ENCODE measurements at places on chromosomes 2 and 18.
A peak's percentile ranks its signal among the peaks of the same experiment; 100 is the strongest.

GRCh38 chr2:180846756-180847472, 133.5 kb upstream of the UBE2E3 start:
- no peak for DNase-seq

DNA sequence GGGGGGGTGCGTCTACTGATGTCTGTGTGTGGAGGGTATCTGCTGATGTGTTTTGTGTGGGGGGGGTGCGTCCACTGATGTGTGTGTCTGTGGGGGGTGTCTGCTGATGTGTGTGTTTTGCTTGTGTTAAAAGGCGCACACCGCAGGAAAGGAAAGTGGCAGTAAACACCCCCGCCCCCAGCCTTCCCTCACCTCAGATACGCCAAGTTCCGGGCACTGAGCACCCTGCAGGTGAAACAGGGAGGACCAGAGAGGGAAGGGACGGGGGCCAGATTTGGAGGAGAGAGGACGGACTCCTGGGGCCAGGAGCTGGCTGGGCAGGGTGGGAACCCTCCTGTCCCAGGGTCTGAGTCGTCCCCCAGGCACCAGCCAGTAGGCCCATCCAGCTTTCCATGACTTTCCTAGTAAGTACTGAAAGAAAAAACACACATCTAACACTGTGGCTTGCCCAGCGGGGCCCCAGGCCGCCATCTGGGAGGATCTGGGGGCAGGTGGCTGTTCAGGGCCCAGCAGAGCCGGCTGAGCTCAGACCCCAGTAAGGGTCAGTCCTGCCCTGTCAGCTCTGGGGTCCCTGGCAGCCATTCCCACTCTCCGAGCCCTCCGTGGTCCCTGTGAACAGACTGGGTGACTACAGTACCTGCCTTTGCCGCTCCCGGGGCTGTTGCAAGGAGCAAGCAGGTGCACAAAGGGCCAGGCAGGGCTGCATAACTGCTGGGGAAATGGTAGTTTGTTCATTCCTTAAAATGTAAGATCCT, 126.9 kb downstream of the NFATC1 start:
- DNase-seq, result peak; percentile 69

- DNase-seq, result no peak
These were observed 28.4 kb downstream of the CLIP4 start for GRCh38 chr2:29143657-29144056.

DNA sequence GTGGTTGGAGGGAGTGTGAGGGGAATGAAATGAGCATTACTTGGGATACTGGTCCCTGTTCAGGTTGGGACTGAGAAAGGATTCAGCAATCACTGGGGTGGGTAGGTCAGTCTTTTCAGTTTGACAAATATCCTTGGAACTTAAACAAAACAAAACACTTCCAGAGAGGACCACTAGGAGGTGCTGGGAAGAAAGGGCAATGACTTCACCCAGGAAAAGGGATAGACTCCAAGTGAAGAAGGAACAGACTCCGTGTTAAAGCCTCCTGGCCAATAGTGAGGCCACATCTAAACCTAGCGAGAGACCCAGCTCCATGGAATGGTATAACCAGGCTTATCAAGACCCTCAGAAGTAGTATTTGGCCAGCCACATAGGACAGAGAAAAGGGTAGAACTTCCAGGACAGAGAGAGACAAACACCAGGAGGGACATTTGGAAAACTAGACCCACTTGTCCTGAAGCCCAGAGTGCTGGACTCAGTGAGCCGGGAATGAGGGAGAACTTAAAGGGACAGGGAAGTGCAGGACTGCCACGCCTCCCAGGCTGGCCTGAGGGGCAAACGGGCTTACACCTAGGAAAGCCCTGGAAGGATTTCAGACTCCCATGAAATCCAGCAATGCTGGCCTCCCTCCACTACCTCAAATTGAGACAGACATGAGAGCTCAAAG, 19.6 kb upstream of the KCNG3 start:
- DNase-seq, result peak; percentile 30

GRCh38 chr2:40273734-40274182, 178.1 kb downstream of the SLC8A1 start:
- DNase-seq, result no peak

DNA sequence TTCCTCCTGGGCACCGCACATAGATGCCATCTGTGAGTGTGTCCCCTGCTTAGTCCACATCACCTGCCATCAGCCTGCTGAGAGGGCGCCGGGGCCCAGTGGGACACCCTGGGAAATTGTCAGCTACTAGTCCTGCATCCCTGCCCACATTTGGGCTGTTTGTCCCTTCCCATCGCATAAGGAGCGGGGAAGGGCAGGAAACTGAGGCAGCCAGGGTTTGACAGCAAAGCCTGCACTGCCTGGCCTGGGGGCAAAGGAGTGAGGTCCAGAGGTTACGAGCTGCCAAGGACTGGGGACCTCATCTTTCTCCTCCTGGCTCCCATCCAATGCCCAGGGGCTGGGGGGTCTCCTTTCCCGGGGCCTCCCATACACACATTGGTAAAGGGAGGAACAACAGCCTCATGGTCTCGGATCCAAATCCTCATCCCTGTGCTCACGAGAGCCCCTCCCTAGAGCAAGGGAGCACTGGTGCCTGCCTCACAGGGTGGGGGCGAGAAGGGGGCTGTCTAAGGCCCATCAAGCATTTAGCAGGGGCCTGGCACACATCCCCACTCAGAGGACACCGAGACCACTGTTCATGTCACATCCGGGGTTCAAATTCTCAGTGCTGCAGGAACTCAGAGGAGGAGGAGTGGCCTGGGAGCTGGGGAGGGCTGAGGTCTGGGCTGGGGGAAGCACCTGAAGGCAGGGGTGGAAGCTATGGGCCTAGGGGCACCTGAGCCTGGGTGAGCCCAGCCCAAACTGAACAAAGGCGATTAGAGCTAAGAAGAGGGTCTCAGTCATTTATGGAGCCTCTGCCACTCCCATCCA, 113.8 kb downstream of the SMAD7 start:
- DNase-seq, result no peak

DNA sequence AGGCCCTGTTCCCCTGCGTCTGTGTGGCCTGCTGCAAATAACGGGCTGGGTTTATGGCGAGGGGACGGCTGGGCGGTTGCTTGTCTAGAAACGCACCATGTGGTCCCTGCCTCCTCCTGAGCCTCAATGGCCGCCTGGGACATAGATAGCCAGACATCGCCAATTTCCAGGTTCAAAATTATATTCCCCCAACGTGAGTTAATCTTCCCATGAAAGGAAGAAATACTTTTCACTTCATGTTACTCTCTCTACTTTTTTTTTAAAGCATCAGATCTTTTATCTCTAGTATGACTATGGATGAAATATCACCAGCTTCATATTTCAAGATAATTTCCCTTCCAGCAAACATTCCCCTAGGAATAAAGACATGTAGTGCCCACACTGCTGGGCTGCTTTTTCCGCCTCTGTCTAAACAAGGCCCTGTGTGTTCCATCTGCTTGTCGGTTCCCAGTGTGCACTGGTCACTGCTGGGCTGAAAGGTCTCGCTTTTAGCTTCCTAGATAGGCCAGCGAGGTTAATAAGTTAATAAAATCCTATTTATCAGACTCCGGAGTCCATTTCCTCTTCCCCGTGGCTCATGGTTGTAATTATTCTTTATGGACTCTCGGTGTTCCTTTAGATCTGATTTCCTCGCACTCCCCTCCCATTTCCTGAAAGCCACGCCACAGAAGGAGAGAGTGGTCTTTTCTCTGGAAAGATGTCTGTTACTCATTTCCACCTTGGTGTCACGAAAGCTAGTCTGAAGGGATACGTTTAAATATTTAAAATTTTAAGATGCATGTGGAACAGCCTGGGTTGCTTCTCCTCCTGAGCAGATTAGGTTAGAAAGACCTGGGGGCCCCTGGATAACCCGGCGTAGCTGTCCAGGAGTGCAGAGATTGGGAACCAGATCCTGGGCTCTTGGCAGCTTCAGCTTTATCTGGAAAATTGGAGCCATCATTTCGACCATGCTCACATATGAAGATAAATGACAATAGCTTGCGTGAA, 196.6 kb upstream of the COPS8 start:
- no peak for DNase-seq

DNA sequence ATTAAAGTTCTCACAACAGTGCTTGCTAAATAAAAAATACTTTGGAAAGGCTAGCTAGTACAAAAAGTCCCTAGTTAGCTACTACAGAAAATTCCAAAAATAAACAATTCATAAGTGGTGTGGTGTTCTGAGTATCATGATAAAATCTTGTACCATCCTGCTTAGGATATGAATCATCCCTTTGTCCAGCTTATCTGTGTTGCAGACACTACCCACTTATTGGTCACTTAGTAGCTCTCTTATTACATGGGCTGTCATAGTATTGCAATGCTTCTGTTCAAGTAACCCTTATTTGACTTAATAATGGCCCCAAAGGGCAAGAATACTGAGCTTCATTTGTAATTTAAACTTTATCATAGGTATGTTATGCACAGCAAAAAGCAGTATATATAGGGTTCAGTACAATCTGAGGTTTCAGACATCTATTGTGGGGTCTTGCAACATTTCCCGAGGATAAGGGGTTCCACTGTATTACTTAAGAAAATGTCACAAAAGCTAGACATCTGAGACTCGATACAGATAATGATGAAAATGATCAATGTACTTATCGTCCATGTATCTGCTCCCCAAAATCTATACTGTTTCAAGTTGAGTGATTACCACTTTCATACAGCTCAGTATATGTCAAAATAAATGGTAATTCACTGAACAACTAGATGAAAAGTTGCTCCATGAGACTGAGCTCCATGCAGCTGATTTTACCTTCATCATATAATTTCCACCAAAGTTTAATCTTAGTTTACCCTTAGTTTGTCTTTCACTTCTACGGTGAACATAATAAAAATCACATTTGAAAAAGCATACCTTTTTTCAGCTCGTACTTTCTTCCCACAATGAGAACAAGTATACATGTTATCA, 93.8 kb downstream of the C2orf74 start:
- no peak for DNase-seq

DNA sequence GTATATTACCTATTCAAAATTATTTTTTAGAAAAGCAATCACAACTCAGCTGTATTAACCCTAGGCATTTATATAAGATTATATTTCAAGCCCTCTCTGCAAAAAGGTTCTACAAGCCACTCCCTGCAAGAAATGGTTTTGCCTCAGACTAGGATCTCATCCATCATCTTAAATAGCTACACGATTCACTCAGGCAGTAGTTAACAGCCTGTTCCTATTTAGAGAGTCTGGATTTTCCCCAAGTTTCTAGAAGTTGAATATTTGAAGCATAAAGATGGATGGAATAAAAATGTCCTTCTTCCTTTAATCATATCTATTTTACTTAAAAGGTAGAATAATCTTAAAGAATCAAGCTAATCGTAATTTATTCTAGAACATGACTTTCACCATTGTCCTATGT, 167.1 kb upstream of the STK17B start:
- DNase-seq, result no peak

GRCh38 chr2:84881581-84882413, 913 bp upstream of the TRABD2A start:
- DNase-seq, result peak; percentile 90

GRCh38 chr2:240451108-240451611, 15.7 kb downstream of the GPC1 start:
- DNase-seq, result no peak

DNA sequence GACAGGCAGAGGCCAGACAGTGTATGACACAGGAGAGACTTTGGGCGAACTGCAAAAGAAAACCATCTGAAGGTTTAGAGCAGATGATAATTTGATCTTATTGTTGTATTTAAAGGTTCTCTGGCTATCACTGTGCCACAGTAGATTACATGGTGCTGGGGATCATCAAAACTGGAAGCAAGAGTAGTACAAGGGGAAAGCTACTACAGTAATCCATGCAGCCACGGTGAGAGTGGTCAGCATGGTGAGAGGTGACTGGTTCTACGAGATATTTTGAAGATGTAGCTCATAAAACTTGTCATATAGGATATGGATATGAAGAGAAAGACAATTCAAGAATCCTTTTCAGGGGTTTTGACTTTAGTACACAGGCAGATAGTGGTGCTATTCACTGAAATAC, 194.8 kb upstream of the GULP1 start:
- no peak for DNase-seq

DNA sequence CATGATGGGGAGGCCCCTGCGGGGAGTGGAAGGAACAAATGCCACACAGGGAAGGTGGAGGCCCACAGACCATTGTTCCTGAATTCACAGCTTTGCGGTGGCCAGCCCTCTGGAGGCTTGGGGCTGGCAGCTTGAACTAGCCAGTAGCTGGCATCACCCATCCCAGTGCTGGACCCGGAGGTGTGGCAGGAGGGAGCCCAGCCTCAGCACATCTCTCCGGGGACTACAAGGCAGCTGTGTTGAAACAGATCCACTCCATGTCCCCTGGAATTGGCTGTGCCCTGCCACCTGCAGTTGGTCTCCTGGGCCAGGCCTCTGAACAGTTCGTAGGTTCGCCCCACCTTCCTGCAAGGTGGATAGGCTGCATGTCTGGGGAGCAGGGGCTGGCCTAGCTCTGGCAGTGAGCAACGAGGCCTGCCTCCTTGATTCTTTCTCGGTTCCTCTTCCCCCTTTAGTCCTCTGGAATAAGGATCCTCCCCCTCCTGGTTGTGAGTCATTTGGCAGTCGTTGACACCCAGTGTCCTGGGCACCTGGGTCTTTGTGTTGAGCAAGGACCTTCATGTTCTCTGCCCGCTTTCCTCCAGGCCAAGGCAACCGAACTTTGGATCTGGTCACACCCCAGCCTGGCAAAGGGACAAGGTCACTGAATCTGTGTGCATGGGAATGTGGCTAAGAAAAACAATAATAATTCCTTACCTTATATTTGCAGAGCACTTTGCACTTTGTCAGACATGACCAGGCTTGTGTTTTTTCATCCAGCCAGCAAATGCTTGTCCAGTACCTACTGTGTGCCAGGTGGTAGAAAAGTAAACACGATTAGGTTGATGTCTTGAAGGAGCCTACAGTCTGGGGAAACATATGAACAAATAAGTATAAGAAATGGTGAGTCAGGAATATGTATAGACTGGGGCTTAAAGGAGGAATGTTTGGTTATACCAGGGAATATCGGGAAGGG, 55.0 kb upstream of the MCFD2 start:
- no peak for DNase-seq

DNA sequence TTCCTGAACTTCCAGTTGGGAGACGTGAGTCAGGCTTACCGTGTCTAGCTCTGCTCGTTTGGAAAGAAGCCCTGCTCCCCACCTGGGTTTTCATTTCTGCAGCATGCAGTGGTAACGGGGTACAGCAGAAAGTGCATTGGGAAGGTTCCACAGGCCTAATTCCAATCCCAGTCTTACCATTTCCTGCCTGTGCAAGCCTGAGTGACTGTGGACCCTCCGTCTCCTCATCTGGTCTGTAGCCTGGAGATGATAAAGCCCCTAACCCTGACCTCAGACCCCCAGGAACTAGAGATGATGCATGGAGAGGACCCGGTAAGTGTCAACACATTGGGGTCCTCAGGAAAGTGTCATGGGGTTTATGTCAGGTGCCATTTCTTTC, 5.8 kb upstream of the PSD4 start:
- no peak for DNase-seq

GRCh38 chr2:75582840-75583239, 22.1 kb upstream of the EVA1A start:
- DNase-seq, result no peak
